ENCODE measurements at places on chromosomes 12 and 14.

DNA sequence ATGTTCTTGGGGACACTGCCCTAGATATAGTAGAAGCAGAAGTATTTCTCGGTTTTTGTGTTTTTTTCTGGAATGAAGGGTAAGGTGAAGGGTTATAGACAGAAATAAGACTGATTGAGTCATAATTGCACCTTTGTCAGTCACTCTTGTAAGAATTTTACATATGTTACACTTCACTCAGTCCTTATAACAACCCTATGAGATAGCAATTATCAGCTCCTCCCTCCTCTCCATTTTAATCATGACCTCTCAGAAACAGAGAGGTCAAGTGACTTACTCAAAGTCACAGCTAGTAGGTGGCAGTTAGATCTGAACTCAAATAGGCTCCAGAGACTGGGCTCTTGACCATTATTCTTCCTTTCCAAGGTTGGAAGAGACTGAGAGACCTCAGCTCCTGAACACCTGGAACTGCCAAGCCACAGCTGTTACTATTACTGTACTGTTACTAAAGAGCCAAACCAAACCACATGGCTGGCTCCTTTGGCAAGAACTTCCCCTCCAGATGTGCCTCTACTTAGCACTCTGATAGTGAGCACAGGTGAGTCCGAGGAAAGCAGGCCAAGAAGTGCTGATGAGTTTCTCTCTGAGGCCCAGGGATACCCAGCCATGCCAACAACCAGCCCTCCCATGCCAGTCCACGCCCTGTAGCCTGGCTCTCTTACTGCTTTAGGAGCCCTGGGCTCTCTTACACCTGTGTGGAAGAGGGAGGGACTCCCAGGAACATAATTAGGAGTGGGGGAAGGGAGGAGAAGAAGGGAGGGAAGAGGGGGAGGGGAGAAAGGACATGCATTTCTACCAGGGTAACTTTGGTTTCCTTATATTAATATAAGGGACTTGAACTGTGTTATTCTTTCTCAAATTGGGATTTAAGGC lies 121.3 kb downstream of the CRADD start:
- no peak for DNase-seq

GRCh38 chr12:2163177-2163941 lies 110.6 kb downstream of the CACNA1C start:
- DNase-seq: no peak

DNA sequence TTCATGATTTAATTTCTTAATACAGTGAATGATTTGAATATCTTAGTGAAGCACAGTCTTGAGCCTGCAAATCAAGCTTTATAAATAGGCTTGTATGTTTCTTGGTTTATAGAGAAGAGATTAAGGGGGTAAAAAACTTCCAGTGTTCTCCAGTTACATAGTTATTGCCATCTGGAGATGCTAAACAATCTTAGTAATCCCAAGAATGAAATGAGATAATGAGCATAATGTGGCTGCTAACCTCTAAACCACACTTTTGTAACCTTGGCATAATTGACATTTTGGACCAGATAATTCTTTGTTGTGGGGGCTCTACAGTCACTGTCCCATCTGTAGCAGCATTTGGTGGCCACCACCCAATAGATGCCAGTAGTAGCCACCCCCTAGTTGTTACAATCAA lies 316.8 kb downstream of the CCDC91 start:
- DNase-seq: no peak

DNA sequence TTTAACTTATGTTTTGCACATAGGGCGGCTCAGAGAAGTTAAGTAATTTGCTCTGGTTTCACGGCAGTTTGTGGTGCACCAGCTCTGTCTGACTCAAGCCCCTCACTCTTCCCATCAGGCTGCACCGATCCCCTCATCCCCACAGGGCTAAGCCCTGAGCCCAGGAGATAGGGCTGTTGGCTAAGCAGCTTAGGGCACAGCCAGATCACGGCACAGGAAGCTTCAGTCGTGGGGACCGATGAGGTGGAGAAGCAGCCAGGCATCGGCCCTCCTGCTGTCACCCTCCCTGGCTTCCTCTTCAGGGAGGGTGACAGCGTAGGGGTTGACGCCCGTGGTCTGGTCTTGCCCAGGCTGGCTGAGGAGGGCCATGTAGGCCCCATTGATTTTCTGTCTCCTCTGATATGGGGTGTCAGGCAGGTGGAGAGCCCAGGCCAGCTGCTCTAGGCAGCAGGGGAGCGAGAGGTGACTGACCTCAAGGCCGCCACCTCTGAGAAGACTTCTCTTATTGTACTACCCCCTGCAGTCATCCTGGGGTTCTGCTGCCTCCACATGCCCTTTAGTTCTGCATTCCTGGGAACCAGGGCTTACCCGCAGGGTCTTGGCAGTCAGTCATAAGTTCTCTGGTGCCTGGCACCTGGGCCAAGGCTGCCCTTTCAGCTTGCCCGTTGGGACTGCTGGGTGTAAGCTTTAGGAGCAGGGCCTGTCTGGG lies 166.4 kb downstream of the TSPAN9 start:
- DNase-seq: no peak

- DNase-seq: no peak
Observed at GRCh38 chr12:108564724-108565123, 2.3 kb downstream of the ISCU start.

DNA sequence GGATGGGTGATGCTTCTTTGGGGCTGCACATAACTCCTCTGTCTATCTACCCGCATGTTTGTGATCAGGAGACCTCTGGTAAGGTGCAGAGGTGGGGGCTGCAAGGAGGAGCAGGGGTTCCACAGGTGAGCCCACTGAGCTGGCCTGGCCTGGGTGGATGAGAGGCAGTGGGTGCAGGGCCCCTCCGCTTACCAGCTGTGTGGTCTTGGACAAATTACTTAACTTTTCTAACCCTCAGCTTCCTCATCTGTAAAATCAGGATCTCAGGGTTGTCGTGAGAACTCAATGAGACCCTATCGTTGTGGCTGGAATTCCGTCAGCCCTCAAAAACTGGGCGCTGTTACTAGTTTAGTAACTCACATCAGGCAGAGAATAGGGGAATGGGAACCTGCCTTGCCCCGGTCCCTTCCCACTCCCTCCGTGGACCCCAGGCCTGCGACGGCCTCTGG lies 7.5 kb downstream of the PTPN6 start:
- DNase-seq: no peak

DNA sequence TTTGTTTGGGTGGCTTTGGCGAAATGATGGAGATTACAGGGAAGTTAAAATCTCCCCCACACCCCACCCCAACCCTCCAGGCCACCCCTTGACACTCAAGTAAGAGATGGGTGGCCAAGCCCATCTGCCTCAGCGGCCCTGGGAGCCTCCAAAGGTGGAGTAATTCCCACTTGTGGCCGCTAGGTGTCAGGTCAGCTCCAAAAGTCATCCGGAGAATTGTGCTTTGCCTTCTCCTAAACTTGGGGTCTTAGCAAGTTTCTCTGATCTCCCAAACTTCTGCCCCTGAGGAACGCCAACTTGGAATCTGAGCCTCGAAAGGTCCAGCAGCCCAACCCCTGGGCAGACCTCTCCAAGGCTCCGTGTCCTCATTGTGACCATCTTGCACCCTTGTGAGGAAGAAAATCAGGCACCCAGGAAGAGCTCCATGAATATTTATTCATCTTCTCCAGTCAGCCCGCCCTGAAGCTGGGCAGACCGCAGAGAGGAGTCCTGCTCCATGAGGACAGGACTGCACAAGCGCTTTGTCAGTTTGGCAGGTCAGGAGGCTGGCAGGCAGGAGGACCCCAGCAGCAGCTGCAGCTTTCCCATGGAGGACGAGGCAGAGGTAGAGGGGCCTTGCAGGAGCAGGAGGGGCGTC lies 46.7 kb downstream of the LRRC74A start:
- peak; percentile 72 for DNase-seq

DNA sequence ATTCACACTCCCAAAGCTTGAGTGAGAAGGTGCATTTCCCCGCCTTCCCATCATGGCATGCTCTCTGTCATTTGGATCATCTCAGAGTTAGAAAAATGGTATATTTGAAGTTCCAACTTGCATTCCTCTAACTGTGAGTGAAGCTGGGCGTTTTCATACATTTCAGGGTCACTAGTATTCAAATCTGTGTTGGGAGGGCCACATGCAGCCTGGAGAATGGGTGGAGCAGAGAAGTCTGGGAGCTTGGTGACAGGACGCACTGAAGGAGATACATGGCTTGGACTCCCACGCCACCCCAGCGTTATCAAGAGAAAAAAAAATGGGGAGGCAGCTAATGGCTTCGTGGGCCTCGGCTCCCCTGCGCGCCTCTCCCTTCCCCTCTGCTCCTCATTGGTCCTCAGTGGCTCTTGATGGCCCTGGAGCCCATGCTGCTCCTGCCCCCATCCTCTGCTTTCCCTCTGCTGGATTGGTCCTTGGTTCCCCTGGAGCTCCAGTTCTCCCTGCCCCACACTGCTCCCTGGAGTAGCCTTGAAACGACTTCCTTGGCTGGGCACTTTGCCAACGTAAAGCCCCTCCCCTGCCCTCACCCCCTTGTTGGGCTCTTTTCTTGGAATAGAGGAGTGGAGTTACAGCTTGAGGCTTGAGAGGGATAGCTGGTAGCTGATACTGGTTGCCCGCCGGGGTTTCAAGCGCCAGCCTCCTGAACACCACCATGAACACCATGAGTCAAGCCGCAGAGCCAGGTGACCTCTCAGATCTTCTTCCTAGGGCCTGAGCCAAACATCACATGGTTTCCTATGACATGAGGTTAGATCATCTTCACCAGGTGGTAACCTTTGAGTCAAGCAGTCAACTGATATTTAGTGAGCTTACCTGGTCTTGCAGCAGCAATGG lies 139.6 kb downstream of the PRKCH start:
- DNase-seq: peak; percentile 63

DNA sequence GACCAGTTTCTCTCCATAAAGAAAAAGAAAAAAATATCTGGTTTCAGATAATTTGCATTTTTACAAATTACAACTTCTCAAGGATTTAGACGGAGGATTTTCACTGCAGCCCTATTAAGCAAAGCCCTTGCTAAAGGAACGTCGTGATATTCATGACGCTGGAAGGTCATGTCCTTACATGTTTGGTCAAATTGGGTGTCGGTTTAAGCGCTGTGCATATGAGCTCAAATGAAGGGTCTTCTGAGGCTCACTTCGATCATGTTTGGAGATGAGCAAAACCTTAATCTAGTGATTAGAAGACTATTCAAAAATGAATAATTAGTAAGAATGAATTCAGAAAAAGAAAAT lies 67.3 kb upstream of the USP15 start:
- DNase-seq: no peak

DNA sequence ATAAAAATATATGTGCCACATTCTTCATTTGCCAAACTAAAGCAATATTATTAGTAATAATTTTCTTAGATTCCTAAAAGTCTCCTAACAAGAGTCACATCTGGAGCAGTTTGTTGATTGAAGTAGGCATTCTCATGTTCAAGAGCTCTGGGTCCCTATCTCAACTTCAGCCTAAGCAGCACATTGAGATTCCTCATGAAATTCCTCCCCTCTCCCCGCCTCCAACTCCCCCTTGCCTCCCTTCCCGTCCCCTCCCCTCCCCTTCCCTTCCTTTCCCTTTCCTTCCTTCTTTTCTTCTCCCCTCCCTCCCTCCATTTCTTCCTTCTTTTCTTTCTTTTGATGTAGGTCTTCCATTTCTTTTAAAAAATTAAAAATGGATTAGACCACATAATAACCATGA lies 48.7 kb upstream of the NAV3 start:
- no peak for DNase-seq

DNA sequence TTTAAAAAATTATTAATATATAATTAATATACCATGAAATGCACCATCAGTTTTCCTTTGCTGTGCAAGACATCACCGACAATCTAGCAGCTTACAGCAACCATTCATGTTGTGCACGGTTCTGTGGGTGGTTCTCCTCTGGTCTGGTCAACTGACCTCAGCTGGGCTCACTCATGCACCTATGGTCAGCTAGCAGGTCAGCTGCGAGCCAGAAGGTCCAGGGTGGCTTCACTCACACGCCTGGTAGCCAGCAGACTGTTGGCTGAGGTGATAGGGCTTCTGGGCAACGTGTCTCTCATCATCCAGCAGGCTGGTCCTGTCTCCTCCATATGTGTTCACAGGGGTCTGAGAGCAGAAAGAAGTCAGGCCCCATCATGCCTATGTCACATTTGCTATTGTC lies 210.4 kb downstream of the KIF26A start:
- DNase-seq: peak; percentile 7

GRCh38 chr14:32073537-32074189 lies 3.4 kb upstream of the ARHGAP5 start:
- DNase-seq: peak; percentile 33

GRCh38 chr14:47674148-47674542 lies 1.3 kb downstream of the MDGA2 start:
- DNase-seq: no peak

DNA sequence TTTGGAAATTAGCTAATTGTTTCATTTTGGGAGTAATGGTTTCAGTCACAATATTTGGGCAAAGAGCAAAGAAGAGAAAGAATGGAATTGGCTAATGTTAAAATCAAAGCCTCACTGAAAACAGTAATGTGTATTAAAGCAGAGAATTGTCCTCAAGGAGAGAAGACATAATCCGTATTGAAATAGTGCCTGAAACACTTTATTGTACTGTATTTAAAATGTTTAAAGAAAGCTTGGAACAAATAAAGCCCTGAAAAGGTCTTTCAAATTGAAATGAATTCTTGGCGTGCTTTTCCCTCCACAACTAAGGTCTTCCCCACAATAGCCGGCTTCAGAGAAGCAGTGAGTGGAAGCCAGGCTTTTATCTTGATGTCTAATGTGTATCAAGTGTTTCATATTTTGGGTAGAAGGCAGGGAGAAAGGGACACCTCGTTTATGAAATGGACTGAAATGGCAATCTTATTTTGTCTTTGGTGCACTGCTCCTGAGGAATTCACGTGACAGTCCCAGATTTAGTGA lies 212.9 kb upstream of the CRY1 start:
- DNase-seq: no peak

DNA sequence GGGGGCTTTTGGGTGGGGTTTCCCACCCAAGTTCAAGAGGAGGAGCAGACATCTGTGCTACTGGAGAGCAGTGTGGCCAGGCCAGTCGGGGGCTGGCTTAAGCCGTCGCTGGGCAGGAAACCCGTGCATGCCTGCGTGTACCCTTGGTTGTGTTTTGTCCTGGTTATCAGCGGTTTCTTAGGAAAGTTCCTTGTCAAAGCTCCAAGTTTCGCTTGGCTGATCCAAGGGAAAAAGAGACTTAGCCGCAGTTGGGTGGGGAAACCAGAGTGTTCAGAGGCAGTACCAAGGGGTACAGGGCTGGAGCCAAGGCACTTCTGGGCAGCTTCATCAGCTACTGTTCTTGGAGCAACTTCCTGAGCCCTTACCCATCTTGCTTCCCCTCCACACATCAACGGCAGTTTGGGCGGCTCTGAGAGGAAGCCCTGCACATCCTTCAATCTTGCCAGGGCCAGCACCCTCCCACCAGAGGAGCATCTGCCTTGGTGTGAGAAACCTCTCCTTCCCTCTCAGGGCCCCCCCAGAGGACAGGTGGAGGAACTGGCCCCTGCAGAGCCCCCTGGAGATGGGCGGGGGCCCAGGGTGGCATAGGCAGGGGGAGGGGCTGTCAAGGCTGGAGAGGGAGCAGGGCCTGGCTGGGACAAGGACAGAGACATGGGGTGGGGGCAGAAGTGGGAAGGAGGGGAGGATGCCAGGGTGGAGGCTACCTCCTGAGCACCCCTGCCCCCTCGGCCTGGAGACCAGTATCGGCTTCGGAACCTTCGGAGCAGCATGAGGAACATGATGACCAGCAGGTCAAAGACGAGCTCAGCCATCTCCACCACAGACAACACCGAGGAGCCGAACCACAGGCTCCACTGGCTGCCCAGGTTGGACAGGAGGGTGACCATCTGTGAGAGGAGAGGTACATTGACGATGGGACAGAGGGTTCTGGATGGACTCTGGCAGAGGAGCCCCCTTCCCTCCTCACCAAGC lies 5.8 kb upstream of the TNFRSF1A start:
- DNase-seq: no peak
